Tracheal epithelial cell (primary cell): ENCODE measurements at places on chromosomes 2 and 18. TPM values are rescaled to one million over a fixed set of nuclear protein-coding genes. Genes with fewer than 3 reads are reported as not detected.

The RAB27B gene
- total RNA-seq = 33.5 and 97.4 TPM in 2 replicates

The SF3B1 gene
- total RNA-seq = 105 and 110 TPM in 2 replicates

The AQP12B gene
- not detected in 2 replicates for total RNA-seq

The ACADL gene
- 0.21 and 0.48 TPM in 2 replicates for total RNA-seq

The PER2 gene
- total RNA-seq = 1.7 and 9.6 TPM in 2 replicates

The ERMN gene
- not detected in 2 replicates for total RNA-seq

The GCKR gene
- not detected in 2 replicates for total RNA-seq

The RNF125 gene
- total RNA-seq = 0.72 and 1.5 TPM in 2 replicates

The TOGARAM2 gene
- under 0.01 TPM in 1 of 2 replicates, not detected in the other for total RNA-seq

The IL37 gene
- total RNA-seq = not detected in 2 replicates

The ZAP70 gene
- total RNA-seq = not detected in 2 replicates

The ZSWIM2 gene
- total RNA-seq = not detected in 2 replicates

The FAM124B gene
- 0.21 TPM in 1 of 2 replicates, not detected in the other for total RNA-seq
